ENCODE measurements at places on chromosomes 7 and 10. TPM values are rescaled to one million over a fixed set of nuclear protein-coding genes. Genes with fewer than 3 reads are reported as not detected.

GRCh38 chr10:106919871-106920282 lies 244.6 kb downstream of the SORCS1 start:
- no peak for DNase-seq
- no peaks in the 10 kb centered on the region for H3K27me3 ChIP-seq
- H3K4me3 ChIP-seq = no peak overlapping the region
- H3K36me3 ChIP-seq = no peaks in the 10 kb centered on the region

GRCh38 chr7:115183431-115184057 lies 261.6 kb downstream of the MDFIC start:
- no peak overlapping the region for H3K27ac ChIP-seq
- DNase-seq = no peak
- H3K4me3 ChIP-seq = no peak overlapping the region
- H3K36me3 ChIP-seq = no peaks in the 10 kb centered on the region
- H3K4me1 ChIP-seq = no peaks in the 10 kb centered on the region

The NCOA4 gene
- 104 TPM for total RNA-seq

The FAM237B gene
- total RNA-seq = not detected

The DNTT gene
- not detected for total RNA-seq

DNA sequence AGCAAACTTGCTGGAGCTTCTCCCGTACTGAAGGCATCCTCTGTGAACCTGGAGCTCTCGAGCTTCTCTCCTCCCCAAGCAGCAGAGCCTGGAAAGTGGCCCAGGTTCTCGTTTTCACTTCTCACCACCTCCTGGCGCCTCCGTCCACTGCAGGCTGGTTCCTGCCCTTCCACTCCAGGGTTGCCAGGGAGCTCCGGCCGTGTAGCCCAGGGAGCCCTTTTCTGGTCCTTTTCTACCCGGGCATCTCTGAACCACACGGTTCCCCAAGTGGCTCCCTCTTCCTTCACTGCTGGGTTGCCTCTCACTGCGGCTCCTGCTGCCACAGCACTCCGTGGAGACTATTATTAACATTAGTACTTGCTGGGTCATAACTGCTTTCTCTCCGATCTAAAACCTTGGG lies 208.6 kb upstream of the PPP2R2D start:
- DNase-seq = no peak
- H3K27me3 ChIP-seq = no peaks in the 10 kb centered on the region
- no peak overlapping the region for H3K4me3 ChIP-seq

GRCh38 chr7:56174875-56175760 lies 58.9 kb upstream of the NUPR2 start:
- peaks cover 6% of the 10 kb centered on the region for H3K27me3 ChIP-seq
- H3K4me3 ChIP-seq = no peak overlapping the region
- H3K36me3 ChIP-seq = no peaks in the 10 kb centered on the region
- no peak overlapping the region for H3K27ac ChIP-seq

- DNase-seq = no peak
- no peak overlapping the region for H3K27ac ChIP-seq
- peaks cover 10% of the 10 kb centered on the region for H3K4me1 ChIP-seq
These were observed 57.5 kb downstream of the GLRX3 start for GRCh38 chr10:130193493-130194193.

- no peak overlapping the region for H3K27ac ChIP-seq
- DNase-seq = no peak
- no peaks in the 10 kb centered on the region for H3K4me1 ChIP-seq
- H3K27me3 ChIP-seq = no peaks in the 10 kb centered on the region
- no peaks in the 10 kb centered on the region for H3K36me3 ChIP-seq
These were observed 18.6 kb downstream of the PPP1R3C start for GRCh38 chr10:91614225-91614624.

The WNT16 gene
- total RNA-seq = not detected

GRCh38 chr10:102418622-102419268 lies at the start of gene PSD:
Gene PSD (minus strand): TSS chr10:102418785. CDS start chr10:102417038, 1,747 bp downstream.
- H3K4me3 ChIP-seq = no peak within 1 kb of the TSS
- H3K4me1 ChIP-seq = peaks cover 39% of the 10 kb centered on the region
- H3K27me3 ChIP-seq = peaks cover 26% of the 10 kb centered on the region
- H3K36me3 ChIP-seq = peaks cover 3% of the 10 kb centered on the region
- no peak within 1 kb of the TSS for H3K27ac ChIP-seq

DNA sequence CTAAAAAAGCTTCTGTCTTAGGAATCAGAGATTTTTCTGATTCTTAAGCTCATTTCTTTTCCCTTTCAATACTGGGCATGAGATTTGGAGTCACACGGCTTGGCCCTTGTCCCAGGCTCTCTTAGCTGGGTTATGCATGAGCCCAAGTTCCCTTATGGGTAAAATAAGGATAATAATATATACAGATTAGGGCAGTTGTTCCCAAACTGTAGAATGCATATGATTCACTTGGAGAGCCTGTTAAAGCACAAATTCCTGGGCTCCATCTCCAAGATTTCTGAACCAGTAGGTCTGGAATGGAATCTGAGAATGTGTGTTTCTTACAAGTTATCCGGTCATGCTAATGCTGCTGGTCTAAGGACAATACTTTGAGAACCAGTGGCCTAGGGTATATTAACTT lies 154.0 kb downstream of the REEP3 start:
- DNase-seq = no peak
- H3K27ac ChIP-seq = no peak overlapping the region
- no peaks in the 10 kb centered on the region for H3K27me3 ChIP-seq
- no peaks in the 10 kb centered on the region for H3K4me1 ChIP-seq
- H3K36me3 ChIP-seq = no peaks in the 10 kb centered on the region
- H3K4me3 ChIP-seq = no peak overlapping the region

DNA sequence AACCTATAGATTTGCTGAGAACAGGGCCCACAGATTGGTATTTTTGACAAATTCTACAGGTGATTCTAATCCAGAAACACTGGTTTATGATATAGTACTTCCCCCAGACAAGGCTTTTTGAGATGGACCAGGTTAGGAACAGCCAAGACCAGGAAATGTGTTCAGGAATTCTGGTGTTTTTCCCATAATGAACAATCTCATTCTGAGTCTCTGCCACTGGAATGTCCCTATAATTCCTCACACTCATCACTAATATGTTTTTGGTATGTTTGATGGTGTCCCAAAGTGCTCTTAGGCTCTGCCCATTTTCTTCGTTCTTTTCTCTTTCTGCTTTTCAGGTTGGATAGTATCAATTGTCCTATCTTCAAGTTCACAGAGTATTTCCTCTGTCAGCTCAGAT lies 107.2 kb upstream of the IGFBP3 start:
- no peak for DNase-seq
- H3K27me3 ChIP-seq = no peaks in the 10 kb centered on the region
- H3K36me3 ChIP-seq = no peaks in the 10 kb centered on the region
- H3K4me3 ChIP-seq = no peak overlapping the region
- H3K4me1 ChIP-seq = no peaks in the 10 kb centered on the region

GRCh38 chr7:120278773-120279172 lies 5.8 kb downstream of the KCND2 start:
- no peak overlapping the region for H3K27ac ChIP-seq
- no peak for DNase-seq
- H3K4me1 ChIP-seq = no peaks in the 10 kb centered on the region
- H3K36me3 ChIP-seq = no peaks in the 10 kb centered on the region
- no peak overlapping the region for H3K4me3 ChIP-seq

DNA sequence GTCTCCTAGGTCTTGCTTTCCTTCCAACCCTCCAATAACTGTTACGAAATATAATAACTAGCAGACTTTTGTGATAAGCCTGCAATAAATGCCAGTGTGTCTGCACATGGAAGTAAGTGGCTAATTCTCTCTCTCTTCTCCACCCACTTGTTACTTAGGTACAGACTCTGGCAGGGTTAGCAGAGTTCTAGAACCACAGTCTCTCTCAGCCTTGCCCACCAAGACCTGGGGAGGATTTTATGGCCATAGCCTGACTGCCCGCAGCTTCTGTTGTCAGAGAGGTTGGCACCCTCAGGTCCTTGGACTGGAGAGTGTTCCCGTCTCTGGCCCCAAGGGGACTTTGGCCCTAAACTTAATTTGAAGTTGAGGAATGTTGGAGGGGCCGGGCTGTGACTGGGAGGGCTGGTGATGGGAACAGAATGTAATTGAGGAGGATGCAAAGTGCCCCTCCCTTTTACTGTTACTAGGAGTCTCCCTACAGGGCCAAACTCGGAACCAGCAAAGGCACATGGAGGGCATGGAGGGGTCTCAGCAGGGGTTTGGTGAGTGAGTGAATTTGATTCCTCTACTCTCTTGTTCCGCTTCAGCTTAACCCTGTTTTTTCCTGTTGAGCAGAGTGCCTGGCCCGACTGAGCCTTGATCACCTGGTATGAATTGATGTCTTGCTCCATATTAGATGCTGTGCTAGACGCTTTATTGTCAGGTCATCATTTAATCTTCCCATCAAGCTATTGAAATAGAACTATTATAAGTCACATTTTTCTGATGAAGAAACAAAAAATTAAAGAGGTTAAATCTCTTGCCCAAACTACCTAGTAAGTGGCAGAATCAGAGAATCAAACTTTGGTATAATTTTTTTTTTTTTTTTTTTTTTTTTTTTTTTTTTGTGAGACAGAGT lies 37.0 kb upstream of the LCOR start:
- no peak for DNase-seq
- no peak overlapping the region for H3K4me3 ChIP-seq
- no peaks in the 10 kb centered on the region for H3K4me1 ChIP-seq
- H3K36me3 ChIP-seq = no peaks in the 10 kb centered on the region

DNA sequence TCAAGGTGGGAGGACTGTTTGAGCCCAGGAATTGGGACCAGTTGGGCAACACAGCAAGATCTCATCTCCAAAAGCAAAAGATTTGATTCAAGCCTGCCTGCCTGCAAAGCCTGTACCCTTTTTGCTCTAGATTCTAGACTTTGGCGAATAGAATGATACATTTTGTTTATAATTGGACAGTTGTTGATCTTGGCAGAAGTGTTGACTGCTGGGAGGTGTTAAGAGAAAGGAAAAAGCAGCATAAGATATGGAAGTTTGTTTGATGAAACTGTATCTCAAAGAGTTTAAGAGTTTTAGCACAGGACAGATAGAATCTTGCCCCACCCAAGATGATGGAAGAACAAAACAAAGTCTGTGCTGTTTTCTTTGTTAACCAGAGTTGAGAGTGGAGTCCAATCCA lies 224.1 kb downstream of the AUTS2 start:
- H3K27me3 ChIP-seq = no peaks in the 10 kb centered on the region
- peaks cover 5% of the 10 kb centered on the region for H3K4me1 ChIP-seq
- DNase-seq = no peak
- H3K4me3 ChIP-seq = no peak overlapping the region

The RELN gene
- not detected for total RNA-seq

The ZYX gene
- total RNA-seq = 168 TPM

The MYL10 gene
- not detected for total RNA-seq

- peak; percentile 65 for DNase-seq
- peaks cover 27% of the 10 kb centered on the region for H3K4me1 ChIP-seq
- peak overlapping the region; percentile 86 for H3K27ac ChIP-seq
- no peaks in the 10 kb centered on the region for H3K27me3 ChIP-seq
These were observed 977 bp downstream of the TMEM248 start for GRCh38 chr7:66921918-66922486.

DNA sequence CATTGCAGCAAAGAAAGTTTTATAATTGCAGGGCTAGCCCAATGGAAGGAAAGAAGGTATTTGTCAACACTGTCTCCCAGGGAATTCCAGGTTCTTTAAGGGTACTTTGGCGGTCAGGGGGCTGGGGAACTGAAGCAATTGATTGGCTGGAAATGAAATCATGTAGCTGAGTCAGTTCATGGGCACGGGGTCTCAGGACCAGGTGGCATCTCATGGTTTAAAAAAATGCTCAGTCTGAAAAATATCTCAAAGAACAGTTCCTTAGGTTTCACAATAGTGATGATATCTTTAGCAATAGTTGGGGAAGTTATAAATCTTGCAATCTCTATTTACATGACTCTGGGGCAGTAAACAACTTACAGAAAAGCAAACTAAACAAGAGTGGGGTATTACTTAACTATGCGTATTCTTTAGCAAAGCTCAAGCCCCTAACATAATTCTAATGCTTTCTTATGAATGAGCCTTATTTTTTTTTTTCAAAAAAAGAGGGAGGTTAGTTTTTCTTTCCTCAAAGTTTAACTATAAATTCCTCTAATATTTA lies 376.9 kb upstream of the NRG3 start:
- H3K27ac ChIP-seq = no peak overlapping the region
- no peaks in the 10 kb centered on the region for H3K27me3 ChIP-seq
- no peaks in the 10 kb centered on the region for H3K36me3 ChIP-seq
- H3K4me1 ChIP-seq = no peaks in the 10 kb centered on the region
- H3K4me3 ChIP-seq = no peak overlapping the region

The ERVW-1 gene
- not detected for total RNA-seq

- no peaks in the 10 kb centered on the region for H3K27me3 ChIP-seq
- no peak for DNase-seq
- H3K36me3 ChIP-seq = no peaks in the 10 kb centered on the region
- H3K4me3 ChIP-seq = no peak overlapping the region
These were observed 26.5 kb downstream of the VIPR2 start for GRCh38 chr7:159118197-159118595.

DNA sequence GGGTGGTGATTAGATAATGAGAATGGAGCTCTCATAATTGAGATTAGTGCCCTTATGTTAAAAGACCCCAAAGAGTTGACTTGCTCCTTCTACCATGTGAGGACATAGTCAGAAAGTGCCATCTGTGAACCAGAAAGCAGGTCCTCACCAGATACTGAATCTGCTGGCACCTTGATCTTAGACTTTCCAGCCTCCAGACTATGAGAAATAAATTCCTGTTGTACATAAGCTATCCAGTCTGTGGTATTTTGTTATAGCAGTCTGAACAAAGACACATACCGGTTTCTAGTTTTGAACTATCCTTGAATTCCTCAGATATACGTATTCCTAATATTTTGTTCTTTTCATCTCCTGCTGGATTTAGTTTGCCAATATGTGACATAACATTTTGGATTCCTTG lies 228.1 kb downstream of the FZD1 start:
- no peaks in the 10 kb centered on the region for H3K4me1 ChIP-seq
- no peaks in the 10 kb centered on the region for H3K36me3 ChIP-seq
- H3K27me3 ChIP-seq = no peaks in the 10 kb centered on the region

DNA sequence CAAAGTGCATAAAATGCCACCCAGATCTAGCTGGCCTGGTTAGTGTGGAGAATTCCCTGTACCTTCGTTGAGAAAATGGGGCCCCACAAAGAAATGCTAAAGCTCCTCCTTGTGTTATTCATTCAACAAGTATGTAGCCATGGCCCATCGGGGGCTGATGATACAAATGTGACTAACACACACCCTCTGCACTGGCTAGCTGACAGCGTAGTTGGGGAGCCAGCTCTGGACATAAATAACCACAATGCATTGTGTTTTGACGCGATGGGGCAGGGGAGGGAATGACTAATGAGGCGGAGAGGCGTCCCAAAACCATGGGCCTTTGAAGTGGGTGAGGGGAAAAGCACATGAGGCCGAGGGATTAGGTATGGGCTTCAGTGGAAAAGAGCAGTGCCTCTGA lies 28.2 kb upstream of the ASL start:
- H3K27ac ChIP-seq = no peak overlapping the region
- no peaks in the 10 kb centered on the region for H3K36me3 ChIP-seq

The ZKSCAN5 gene
- total RNA-seq = 7.4 TPM

GRCh38 chr7:15291699-15292098 lies 270.1 kb downstream of the AGMO start:
- H3K27ac ChIP-seq = no peak overlapping the region
- no peaks in the 10 kb centered on the region for H3K27me3 ChIP-seq
- no peak for DNase-seq
- H3K4me3 ChIP-seq = no peak overlapping the region
- no peaks in the 10 kb centered on the region for H3K4me1 ChIP-seq
- H3K36me3 ChIP-seq = no peaks in the 10 kb centered on the region

The ANKRD30A gene
- not detected for total RNA-seq
